IPS DF 19.7 (cell line): ENCODE measurements at places on chromosomes 16 and 17.

GRCh38 chr17:13182854-13183253 is 165.0 kb upstream of the ELAC2 start:
- DNase-seq, result no peak

DNA sequence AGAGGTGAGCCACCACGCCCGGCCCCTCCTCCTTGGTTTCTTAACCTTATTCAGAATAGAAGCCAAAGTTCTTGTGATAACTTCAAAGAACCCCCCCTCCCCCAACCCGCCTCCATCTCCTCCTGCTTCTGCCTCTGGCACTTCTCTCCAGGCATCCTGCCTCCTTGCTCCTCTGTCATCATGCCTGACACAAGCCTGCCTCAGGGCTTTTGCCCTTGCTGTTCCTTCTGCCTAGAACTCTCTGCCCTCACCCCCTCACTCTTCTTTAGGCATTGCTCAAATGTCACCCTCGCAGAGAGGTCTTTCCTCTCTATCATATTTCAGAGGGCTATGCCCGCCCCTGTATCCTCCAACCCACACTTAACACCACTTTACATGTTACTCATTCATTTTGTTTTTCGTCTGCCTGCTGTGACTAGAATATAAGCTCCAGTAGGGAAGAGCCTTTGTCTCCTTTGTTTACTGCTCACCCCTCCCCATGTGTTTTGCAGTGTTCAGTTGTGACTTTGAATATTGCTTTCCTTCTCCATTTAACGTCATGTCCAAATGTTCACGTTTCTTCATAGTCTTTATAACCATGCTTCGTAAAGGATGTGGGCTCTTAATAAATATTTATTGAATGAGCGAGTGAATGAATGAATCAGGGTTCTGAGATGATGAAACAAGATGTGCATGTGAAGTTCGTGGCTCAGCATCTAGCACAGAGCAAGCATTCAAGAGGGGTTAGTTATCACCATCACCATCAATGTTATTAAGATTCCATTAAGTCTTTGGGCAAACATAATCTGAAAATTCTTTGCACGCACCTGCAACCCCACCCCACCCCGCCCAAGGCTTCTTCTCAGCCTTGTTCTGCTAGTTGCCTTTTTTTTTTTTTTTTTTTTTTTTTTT is 186.2 kb upstream of the WSCD1 start:
- no peak for DNase-seq

DNA sequence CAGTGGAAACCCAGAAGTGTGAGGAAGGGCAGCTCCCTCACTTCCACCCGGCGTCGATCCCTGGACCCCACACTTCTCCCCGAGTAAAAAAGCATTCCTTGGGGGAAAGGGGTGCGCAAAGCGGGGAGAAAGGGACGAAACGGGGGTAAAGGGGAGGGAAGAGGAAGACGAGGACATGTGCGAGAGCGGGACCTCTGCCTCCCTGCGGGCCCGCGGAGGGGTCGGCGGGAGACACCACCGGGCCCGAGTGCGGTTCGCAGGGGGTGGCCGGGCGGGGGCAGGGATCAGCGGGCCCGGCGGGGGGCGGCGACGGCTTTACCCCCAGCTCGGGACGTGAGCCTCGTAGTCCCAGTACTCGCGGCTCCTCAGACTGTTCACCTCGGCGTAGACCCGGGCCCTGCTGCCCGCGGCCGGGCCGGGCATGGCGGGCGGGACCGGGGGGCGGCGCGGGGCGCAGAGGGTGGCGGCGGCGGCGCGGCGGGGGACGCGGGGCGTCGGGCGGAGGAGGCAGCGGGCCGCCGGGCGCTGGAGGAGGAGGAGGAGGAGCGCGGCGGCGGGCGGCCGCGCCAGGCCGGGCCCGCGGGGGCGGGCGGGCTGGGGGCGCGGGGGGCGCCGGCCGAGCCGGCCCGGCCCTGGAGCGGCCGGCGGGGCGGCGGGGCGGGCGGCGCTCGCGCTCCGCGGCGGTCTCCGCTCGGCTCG is 443 bp downstream of the CSNK2A2 start:
- DNase-seq, result no peak

DNA sequence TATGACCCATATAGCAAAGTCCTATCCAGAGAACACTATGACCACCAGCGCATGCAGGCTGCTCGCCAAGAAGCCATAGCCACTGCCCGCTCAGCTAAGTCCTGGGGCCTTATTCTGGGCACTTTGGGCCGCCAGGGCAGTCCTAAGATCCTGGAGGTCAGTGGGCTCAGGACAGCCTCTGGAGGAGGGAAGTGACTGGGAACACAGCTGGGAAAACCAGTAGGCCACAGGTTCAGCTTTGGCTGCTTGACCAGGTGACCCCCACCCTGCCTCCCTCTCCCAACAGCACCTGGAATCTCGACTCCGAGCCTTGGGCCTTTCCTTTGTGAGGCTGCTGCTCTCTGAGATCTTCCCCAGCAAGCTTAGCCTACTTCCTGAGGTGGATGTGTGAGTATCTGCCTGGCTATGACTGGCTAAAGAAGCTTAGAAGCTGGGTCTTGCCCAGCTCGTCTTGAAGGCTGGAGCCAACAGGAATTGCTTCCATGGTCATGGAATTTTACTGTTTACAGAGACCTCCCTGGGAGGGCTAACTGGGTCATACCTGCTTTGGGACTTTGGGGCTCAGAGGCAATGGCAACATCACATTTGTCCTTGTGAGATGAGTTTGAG is 1.5 kb upstream of the OVCA2 start:
- no peak for DNase-seq

- DNase-seq, result no peak
Observed at GRCh38 chr17:79987187-79987934, 48.3 kb downstream of the TBC1D16 start.
